Natural killer cell treated with Interleukin-12 subunit alpha and Interleukin-12 subunit beta and Interleukin-15 and Interleukin-18, amount 100 ng/mL, for 72 hours (primary cell): ENCODE measurements at places on chromosomes 2 and 18.

- DNase-seq = no peak
These were observed 45.8 kb upstream of the TANC1 start for GRCh38 chr2:158922601-158923000.

- DNase-seq = no peak
These were observed 75.2 kb upstream of the RNU4ATAC start for GRCh38 chr2:121455446-121455845.

DNA sequence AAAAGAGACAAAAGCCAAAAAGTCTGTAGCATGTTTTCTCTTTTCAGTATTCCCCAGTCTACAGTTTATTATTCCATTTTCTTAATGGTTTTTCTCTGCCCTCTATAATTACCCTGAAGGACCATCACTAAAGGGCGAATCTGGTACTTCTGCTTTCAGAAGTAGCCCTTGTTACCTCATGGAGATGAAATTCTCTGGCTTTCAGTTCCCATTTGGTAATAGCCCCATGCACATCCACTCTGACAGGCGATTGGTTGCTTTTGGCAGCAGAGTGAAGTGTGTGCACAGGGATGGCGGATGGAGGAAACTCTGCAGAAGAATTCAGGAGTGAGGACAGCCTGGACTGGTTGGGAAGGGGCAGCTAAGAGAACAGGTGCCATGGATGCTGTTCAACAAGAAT lies 66.3 kb upstream of the NABP1 start:
- DNase-seq = no peak

DNA sequence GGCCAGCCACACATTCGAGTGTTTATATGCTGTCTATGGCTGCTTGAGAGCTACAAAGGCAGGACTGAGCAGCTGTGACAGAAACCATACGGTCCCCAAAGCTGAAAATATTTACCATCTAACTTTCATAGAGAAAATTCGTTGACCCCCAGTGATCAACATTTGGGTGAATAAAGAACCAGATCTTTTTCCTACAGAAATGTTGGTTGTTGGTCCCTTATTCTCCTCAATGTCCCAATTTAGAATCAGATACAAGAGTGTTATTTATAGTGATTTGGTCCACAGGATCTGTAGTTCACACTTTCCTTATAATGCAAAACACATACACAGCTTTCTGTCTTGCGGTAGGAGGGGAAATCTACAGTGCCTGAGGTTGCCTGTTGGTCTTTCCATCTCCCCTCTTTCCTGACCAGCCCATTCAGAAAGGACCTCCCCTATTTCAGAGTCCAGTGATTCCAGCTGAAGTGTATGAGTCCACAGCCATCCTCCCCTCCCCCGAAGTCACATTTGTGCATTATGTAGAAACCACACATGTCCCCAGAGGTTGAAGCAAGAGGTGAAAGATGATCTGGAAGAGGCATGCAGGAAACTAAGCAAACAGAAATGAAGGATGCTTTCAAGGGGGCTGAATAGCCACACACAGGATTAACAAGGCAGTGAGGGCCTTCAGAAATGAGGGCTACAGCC lies 61.9 kb downstream of the SPRED2 start:
- no peak for DNase-seq

DNA sequence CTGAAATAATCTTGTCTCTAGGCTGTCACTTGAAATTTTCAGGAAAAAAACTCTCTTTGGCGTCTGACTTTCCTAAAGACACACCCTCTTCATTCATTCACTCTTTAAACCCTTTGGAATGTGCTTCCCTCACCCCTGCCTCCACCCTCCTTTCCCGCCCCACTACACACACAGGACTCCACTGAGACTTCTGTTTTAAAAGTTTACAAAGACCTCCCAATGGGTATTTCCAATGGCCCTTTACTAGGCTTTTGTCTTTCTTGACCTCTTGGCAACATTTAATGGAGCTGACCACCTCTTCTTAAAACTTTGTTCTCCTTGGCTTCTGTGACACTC lies 96.1 kb downstream of the RBMS1 start:
- no peak for DNase-seq

DNA sequence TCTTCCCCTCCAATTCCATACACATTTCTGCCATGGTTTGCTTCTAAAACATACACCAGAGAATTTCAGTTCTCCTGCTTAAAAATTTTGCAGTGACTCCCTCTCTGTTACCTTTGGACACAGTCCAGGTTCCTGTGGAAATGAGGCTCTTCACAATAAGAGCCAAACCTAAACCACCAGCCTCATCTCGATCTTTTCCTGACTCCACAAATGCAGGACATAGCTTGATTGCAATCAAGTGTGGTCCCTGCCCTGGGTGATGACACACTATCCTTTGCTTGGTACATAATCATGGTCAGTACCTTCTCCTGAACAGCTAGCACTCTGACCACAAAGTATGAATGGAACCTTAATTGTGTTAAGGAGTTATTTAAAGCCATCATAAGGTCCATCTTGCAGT lies 134.9 kb upstream of the CHAC2 start:
- no peak for DNase-seq
